ENCODE measurements at places on chromosomes 2 and 18.

DNA sequence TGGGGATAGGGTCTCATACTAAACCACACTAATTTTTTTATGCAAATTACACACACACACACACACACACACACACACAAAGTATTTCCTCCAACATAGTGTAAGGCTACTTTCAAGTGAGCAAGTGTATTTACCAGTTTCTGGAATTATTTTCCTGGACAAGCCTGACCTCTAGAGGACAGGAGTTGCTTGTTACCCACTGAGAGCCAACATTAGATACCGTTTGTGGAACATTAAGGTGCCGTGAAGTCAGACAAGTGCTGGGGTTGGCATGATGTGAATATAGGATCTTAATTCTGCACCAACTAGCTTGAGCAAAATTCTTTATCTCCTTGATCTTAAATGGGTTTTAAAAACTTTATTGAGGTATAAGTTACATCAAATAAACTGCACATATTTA lies 39.3 kb upstream of the SERPINB2 start:
- DNase-seq, result no peak

- no peak for DNase-seq
Observed at GRCh38 chr2:68118816-68119215, 38.9 kb upstream of the PNO1 start.

- DNase-seq, result no peak
Observed at GRCh38 chr2:106184394-106184793, 9.7 kb downstream of the UXS1 start.

DNA sequence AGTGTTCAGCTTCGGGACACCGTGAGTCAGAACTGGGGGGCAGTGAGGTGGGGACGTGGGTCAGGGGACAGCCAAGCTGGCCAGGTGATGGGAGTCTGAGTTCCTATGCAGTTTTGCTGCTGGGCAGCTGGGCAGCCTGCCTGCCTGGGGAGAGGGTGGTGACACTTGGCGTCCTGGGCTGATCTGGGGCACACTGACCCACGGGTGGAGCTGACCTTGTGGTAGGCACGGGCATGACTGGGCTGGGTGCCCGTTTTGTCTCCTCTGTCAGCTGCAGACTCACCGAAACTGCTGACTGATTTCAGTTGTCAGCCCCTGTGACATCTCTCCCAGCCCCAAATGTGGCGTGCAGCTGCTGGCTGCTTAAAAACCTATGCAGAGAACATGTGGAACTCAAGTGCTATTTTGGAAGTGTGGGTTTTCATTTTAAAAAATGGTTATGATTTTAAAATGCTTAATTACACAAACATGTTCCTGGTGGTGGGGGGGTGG lies 32.6 kb upstream of the E2F6 start:
- DNase-seq, result no peak

- peak; percentile 19 for DNase-seq
Observed at GRCh38 chr2:134411279-134411827, 157.5 kb downstream of the MGAT5 start.

- no peak for DNase-seq
Observed at GRCh38 chr18:60656553-60656952, 284.0 kb upstream of the MC4R start.

- DNase-seq, result no peak
Observed at GRCh38 chr18:46067438-46068007, 4.5 kb downstream of the PSTPIP2 start.

DNA sequence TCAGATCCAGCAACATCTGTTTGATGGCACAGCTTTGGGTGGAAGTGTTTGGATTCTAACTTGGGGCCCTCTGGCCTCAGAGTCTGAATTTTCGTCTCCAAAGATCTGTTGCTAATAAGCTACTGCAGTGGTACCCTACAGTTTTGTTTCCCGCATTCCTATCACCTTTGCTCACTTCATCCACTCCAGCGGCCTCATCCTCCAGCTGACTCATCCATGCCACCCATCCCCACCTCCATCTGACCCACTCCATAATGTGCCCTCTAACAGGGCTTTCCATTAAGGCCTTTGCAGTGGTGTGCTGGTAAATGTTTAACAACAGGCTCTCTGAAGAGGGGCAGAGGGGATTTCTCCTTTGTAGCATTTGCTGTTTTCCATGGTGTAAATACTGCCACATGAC lies 225.5 kb downstream of the TGIF1 start:
- DNase-seq, result no peak

DNA sequence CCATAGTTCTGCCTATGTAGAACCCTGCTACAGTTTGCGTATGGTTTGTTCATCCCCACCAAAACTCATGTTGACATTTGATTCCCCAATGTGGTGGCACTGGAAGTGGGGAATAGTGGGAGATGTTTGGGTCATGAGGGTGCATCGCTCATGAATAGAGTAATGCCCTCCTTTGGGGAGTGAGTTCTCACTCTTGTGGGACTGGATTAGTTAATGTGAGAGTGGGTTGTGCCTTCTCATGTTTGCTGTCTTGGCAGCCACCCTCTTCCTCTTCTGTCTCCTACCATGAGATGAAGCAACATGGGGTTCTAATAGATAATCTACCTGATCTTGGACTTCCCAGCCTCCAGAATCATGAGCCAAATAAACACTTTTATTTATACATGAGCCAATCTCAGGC lies 237.2 kb upstream of the APCDD1 start:
- DNase-seq, result no peak

- no peak for DNase-seq
Observed at GRCh38 chr2:181955010-181955409, 30.6 kb upstream of the PPP1R1C start.

DNA sequence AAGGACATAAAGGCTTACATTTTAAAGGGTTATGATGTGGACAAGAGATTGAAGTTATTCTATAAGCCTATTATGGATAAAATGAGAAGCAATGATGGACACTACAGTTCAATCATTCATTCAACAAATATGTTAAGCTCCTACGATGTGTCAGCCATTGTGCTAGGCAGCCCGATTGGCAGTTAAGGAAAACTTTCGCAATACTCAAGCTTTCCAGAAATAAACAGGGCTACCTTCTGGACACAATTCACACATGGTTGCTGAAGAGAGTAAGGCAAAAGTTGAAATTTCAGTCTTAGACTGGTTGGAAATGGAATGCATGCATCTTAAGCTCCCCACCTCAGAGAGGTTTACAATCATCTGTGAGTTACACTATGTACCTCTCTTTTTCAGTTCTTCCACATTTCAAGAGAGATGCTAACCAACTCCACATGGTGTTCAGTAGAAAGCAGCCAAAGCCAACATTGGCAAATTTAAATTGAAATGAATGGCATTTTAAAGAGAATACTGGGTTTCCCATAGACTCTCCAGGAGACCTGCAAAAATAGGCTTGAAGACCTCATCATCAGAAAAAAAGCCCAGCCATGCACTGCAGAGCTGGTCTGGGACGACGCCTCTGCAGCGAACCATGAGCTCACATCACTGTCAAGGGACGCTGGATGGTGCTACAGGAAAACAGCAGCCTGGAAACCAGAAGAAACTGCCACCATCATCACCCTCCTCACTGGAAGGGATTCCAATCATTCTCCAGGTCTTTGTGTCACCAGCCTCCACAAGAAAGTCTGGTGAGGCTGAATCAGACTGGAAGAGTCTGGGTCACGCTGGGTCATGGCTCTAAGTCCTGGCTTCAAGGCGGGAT lies 276.3 kb downstream of the AFF3 start:
- DNase-seq, result no peak

DNA sequence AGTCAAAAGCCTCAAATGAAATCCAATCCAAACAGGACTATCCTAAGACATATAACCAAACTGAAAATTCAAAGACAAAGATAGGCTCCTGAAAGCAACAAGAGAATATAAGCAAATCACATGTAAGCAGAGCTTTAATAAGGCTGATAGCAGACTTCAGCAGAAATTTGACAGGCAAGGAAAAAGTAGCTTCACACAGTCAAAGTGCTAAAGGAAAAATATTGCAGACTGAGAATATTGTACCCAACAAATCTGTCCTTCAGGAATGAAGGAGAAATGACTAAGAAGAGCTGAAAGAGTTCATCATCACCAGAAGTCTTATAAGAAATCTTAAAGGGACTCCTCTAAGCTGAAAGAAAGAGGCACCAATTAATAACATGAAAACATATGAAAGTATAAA lies 150.0 kb downstream of the EVA1A start:
- DNase-seq, result no peak
